ENCODE measurements at places on chromosomes 2 and 18.

- DNase-seq: peak; percentile 5
Measured at GRCh38 chr2:140929849-140930248, 1201.0 kb downstream of the LRP1B start.

DNA sequence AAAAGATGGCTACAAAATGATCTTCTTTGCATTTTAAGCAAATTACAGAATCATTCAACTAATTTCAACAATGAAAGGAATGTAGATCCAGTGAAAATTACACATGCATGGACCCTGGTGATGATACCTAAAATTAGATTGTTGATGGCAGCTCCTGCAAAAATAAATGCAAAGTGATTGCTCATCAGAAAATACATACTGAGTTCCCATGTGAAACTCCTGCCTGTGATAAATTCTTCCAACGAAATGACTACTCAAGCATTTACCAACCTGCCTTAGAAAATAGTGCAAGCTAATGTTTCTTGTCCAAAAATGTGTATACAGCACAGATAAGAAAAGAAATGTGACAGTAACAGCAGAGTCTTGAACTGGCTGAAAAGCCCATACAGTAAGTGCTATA is 300.0 kb upstream of the REV1 start:
- DNase-seq: no peak

- peak; percentile 54 for DNase-seq
Measured at GRCh38 chr2:223727562-223727961, 109.8 kb downstream of the AP1S3 start.

DNA sequence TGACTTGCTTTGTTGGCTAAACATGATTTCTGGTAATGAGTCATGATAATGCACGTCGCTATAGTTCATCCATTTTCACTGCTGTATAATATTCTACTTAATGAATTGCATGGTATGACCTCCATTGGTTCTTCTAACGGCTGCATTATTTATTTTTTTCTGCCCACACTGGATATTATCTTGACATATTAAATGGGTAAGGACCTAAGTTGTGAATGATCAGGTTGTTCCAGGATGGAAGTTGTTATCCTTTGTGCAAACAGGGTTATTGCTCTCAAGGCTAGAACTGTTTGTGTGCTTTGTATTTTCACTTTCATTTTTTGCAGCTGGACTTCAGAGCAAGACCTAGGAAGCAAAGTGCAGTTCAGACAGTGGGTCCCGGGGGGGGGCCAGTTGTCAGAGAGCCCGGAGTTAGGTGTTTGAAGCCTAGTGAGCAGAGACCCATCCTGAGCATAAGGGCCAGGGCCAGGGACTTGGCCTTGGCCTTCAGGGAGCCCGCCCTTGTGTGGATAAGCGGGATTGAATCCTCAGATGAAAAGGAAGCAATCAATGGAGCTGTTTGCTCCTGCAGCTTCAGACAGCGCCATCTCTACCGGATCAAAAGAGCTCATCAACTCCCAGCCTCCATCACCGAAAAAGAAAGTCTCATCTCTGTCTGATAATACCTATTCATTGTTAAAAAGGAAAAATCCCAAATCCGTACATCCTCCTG is 48.2 kb downstream of the AGAP1 start:
- DNase-seq: no peak

DNA sequence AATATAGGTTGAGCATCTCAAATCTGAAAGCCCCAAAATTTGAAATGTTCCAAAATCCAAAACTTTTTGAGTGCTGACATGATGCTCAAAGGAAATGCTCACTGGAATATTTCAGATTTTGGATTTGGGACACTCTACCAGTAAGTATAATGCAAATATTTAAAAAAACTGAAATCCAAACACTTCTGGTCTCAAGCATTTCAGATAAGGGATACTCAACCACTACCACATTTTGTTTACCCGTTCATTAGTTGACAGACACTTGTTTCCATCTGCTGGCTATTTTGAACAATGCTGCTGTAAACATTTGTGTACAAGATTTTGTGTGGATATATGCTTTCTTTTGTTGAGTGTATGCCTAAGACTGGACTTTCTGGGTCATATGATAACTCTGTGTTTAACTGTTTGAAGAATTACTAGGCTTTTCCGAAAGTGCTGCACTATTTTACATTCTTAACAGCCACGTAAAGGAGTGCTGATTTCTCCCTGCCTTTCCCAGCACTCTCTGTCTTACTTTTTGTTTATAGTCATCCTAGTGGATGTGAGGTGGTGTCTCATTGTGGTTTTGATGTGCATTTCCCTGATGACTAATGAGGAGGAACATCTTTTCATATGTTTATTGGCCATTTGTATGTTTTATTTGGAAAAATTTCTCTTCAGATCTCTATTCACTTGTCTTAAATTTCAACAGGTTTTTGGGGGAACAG is 19.5 kb upstream of the DCDC2C start:
- no peak for DNase-seq

DNA sequence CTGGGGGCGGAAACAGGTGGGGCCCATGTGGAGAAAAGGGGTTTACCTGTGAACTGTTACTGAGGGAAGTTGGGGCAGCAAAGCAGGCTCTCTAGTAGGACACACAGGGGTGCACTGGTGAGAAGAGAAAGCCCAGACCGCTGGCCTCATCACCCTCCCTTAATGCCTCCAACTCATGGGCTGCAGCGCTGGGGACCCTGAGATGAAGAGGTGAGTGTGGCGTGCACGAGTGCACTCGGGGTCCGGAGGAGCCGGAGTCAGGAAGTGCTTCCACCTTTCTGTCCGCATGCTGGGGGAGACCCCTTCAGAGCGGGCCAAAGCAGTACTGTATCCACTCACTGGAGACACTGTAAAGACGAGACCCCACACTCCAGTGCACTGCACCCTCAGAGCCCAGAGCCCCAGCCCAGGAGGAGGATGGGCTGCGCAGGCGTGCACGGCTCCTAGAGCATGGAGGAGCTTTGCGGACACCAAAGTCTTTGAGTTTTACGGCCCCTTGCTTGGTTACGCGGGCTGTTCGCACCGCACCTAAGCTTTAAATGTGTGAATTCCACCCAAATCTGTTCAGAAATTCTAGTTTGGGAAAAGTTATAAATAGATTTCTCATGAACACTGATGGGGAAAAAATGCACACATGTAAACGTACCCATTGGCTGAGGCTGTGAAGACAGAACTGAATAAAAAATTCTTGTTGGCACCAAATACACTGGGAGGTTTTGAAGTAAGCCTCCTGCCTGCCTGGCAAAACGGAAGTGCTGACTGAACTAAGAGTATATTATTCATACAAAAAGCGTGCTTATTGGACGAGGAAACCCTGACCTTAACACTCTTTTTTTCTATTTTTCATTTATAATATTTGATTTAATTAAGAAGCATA is 45.4 kb upstream of the PPP4R1 start:
- DNase-seq: no peak

GRCh38 chr2:33134086-33134771 is 187.5 kb downstream of the LTBP1 start:
- DNase-seq: peak; percentile 98

- no peak for DNase-seq
Measured at GRCh38 chr2:79200762-79201161, 41.2 kb upstream of the REG3A start.

DNA sequence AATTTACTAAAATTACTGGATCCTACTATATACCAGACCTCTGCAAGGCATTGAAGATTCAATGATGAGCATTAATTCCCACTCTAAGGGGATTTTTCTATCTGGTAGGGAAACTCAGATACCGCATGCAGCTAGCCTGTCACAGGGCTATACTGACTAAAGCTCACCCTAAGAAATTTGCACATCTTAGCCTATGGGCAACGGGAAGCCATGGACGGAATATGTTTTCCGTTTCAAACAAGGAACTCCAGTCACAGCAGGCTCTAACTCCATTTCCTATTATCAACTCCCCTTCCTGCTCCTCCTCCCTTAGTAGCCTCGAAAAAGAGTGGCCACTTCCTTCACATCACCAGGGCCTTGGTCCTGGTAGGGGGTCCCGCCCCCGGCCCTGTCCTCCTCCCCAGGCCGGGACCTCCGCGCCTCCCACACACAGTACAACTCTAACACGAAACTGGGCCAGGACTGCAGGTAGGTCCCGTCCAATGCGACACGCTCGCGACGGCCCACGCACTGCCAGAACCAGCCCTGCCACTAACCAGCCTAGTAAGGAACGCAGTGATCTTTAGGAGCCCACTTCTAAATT is 659 bp upstream of the COX5B start:
- no peak for DNase-seq

DNA sequence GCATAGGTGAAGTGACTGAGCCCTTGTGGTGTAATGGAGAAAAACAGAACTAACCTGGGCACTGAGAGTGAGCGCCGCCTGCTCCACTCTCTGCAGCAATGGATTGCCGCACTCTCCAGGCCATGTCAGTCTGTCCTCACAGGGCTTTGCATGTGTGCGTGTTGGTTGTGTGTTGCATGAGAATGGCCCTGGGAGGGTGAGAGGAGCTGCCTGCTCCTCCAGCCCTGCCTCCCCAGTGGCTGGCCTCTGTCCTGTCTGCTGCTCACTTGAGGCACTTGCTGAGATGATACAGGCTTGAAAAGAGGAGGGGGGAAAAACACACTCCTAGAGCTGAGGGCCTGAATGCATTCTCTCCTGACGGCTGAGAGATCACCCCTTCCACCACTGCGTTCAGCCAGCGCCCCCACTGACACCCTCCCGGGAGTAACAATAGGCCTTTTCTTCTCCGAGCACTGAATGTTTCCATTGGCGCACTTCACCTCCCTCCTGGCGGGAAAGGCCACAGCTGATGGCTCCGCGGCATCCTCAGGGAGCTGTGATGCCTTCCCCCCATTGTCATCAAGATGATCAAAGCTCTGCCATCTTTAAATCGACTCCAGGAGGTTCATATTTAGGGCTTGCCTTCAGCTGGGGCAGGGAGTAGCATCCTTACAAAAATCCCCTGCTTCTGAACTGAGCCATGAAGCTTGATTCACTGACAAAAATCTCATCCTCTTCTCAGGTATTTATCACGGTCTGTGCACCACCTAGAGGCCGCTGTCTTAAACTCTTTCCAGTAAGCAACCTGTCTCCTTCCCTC is 49.9 kb upstream of the DAPL1 start:
- DNase-seq: no peak

- DNase-seq: peak; percentile 99
Measured at GRCh38 chr18:11857177-11857887, 6.1 kb downstream of the CHMP1B start.

DNA sequence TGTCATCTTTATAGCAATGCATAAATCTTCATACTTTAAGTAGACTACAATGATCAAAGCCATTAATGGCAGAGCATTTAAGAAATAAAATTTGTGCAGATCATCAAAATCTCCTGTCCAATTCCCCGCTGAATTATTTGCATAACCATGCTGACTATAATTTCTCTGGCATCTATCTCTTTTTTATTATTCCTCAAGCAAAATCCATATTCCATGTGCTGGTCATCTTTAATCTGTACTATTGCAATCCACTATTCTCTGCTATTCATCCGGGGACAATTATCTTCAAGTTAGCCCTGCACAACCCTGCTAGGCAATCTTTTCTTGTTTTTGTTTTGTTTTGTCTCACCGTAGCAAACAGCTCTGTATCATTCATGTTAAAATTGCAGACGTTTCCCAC is 1469.6 kb upstream of the NXPH2 start:
- no peak for DNase-seq

All from stromal cell of bone marrow (primary cell).